Retinal pigment epithelial cell (primary cell): ENCODE measurements at places on chromosomes 16 and 17.

DNA sequence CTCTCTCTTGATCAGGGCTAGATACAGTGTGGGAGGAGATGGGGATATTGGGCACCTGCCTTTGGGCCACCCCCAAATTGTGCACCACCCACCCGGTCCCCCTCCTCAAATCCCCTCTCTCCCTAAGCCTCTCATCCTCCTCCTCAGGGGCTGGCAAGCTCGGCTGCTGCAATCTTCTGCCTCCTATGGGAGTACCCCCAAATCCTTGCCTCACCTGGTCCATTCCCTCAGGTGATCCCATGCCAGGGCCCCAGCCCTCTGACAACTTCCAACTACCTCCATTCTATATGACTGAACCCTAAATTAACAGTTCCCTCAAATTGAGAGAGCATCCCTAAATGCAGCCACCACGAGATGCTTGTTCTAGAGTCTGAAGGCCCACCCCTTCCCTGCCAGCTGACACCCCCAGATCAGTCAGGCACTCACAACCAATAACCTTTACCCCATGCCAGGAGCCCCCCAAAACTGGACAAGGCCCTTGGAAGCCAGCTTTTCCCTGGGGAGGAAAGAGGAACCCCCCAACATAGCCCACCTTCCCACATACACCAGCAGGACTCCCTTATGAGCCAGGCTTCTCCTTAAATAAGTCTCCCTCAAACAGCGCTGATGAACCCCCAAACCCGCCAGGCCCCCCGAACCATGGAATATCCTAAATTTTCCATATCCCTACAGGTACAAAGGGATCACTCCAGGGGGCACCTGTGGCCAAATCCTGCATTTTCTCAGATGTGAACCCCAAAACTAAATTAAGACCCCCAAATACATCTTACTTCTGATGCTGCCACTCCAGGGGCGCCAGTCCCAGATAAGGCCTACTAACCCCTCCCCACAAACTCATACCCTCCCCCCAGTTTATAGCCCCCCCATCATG lies 3.2 kb downstream of the DLG4 start:
- no peak for DNase-seq

DNA sequence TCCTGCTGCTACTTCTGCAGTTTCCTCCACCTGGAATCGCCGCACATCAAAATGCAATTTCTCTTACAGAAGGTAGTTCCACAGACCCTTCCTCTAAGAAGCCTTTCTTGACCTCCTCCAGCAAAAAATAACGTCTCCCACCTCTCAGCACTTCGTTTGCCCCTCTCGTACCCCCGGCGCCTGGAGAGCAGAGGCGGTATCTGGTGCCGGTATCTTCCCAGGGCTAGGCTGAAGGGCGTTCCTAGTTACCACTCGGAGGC lies 482 bp downstream of the DCTPP1 start:
- no peak for DNase-seq

GRCh38 chr16:67995423-67995822 lies 3.9 kb downstream of the DPEP2 start:
- no peak for DNase-seq

- no peak for DNase-seq
These were observed 155.3 kb downstream of the AIPL1 start for GRCh38 chr17:6279659-6280058.

DNA sequence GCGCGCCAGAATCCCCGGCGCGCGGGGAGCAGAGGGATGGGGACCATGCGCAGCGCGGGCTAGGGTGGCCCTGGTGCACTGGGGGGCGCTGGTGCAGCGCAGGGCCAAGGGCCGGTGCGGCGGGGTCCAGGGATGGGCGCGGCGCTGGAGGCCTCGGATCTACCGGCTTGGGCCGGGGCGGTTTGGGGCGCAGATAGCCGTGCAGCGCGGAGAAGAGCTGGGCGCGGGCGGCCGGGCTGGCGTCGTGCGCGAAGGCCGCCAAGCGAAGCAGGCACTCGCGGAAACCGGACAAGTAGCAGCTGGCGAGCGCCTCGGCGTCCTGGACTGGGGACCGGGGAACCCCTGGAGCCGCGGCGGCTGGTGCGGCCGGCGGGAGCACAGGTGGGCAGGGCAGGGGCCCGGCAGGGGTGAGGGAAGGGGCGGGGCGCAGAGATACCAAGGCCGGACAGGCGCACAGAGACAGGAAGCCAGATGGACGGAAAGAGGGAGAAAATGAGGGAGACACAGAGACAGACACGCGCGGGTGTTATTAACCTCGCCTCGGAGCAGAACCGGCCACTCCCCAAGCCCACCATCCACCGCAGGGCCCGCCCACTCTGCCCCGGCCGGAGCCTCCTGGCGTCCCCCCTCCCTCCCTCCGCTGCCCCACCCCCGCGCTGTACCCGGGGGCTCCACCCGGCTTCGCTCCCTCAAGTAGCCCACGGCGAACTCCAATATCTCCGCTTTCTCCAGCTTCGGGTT lies 2.1 kb downstream of the HES7 start:
- no peak for DNase-seq

DNA sequence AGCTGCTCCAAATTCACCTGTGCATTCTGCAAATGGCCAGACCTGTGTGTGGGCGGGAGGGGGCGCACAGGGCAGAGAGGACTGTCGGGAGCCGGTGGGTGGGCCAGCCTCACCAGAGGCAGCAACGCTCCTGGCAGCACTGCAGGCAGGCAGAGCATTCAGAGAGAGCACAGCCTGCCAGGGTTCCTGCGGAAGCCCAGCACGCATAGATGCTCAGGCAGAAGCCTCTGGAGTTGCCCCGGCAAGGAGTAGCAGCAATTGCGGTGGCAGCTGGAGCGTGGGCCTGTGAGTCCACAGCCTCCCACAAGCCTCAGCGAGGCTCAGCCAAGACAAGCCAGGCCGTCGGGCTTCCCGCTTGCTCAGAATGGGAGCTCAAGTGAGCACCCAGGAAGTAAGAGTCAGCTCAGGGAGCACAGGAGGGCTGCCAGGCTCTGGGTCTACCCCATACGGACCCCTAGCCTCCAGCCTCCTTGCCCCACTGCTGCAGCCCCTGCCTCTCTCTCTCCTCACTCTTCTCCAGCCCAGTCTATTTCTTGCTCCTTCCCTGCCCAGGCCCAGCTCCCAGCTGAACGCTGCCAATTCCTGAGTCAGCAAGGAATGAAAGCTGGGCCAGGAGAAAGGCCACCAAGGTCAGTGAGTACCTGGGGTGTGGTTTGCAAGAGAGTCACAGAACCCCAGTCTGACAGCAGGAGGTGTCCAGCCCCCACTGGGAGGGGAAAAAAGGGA lies 9.6 kb downstream of the EMC6 start:
- DNase-seq, result no peak

DNA sequence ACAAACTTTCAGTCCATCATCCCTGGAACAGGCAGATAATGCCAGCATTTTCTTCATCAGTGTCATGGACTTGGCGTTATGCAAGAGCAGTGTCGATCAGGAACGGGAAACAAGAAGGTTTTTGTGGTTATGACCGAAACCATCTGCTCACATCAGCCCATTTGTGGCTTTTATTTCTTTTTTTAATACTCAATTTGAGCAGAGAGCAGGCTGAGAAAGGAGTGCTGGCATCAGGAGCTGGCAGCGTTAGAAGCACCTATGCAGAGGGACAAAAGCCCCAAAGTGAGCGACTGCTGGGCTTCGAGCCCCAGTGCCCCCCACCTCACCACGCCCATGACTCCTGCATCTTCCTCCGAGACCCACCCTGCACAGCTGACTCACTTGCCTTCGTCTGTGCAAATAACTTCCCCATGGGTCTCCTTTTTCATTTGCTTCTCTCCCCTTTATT lies 16.2 kb upstream of the CD300E start:
- no peak for DNase-seq

DNA sequence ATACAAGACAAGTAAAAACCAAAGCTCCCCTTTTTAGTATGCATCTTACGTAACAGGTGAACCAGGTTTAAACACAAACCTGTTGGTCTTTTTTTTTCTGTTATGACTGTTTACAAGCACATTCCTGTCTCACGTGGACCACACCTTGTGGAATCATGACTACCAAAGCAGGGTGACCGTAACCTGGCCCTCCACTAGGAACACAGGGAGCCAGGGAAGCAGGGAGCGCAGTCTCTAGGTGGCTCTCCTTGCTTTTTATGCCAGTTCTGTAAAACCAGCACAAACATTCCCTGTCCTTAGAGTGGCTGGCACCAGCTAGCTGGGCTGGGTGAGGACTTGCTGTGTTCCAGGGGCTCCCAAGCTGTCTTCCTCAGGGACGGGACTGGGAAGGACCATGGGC lies 44.1 kb downstream of the DDX19A start:
- DNase-seq, result no peak

DNA sequence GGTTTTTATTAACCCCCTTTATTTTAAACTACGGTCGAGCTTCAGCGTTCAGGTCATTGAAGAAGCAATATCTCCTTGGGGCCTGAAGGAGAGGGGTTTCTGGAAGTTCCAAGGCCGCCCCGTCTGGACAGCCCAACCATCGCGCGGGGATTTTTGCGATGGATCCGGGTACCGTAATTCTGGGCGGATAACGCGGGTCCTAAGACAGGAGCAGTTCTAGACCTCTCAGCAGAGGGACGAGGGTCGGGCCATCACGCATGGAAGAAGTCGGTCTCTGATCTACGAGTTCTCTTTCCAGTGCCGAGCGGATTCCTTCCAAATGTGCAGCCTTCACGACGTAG lies 3.6 kb downstream of the BORCS6 start:
- no peak for DNase-seq

GRCh38 chr16:89547291-89547690 lies 13.2 kb upstream of the RPL13 start:
- no peak for DNase-seq

DNA sequence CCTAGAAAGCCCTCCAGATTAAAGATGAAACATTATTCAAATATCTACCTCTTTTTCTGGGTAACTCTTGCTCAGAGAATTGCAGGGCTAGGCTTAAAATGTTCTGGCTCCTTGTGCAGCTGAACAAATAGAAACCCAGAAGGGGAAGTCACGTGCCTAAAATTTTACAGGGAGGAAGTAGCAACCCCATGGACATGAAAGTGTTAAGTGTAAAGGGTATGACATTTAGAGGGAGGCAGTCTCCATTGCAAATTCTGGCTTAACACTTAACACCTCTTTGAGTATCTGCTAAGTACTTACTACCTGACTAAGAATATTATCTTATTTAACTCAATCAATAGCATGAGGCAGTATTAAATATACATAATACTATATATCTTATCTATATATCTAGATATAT lies 376.1 kb upstream of the ERCC4 start:
- no peak for DNase-seq

DNA sequence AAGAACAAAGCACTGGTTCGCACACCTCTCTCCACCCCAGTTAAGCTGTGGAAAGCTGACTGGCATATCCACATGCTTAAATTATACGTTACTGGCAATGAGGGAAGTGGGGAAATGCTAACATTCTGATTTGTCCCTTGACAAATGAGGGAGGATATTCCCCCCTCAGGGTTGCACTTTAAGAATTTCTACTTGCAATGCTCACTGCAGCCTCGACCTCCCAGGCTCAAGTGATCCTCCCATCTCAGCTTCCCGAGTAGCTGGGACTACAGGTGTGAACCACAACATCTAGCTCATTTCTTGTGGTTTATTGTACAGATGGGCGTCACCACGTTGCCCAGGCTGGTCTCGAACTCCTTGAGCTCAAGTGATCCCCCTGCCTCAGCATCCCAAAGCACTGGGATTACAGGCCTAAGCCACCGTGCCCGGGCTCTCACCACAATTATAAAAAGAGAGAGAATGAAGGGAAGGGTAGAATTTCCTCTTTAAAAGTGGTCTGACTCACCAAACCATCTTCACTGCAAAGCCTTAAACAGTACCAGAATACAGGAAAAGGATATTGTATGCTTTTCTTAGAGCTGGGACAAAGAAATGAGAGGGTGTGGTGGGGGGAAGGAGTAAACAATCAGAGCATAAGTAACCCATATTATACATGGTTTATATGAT lies 38.9 kb downstream of the KANSL1 start:
- DNase-seq, result no peak
